Activated CD4-positive, alpha-beta T cell treated with anti-CD3 and anti-CD28 coated beads, Interleukin-2, amount 10 ng/mL, durations not matched to agents 7 days and 5 days (primary cell): ENCODE measurements at places on chromosomes 13 and 19. TPM values are rescaled to one million over a fixed set of nuclear protein-coding genes. Genes with fewer than 3 reads are reported as not detected.

Gene TLE6
- 1.2 TPM for total RNA-seq

Gene APLP1
- 0.79 TPM for total RNA-seq

Gene ZNF224
- total RNA-seq, result 36.5 TPM

Gene WIZ
- total RNA-seq, result 28.7 TPM

Gene MUC16
- total RNA-seq, result not detected

Gene SPC24
- 80.4 TPM for total RNA-seq

Gene GRK1
- total RNA-seq, result not detected

Gene ZNF555
- 3.2 TPM for total RNA-seq

Gene CYP2A6
- total RNA-seq, result not detected

Gene GJA3
- 0.10 TPM for total RNA-seq

GRCh38 chr19:48540110-48540509, 11.9 kb upstream of the SULT2B1 start:
- no peak for DNase-seq

- DNase-seq, result no peak
Measured at GRCh38 chr13:79999601-80000000, 341.3 kb downstream of the SPRY2 start.

- no peak for DNase-seq
Measured at GRCh38 chr19:16330806-16331690, 6.4 kb downstream of the KLF2 start.

DNA sequence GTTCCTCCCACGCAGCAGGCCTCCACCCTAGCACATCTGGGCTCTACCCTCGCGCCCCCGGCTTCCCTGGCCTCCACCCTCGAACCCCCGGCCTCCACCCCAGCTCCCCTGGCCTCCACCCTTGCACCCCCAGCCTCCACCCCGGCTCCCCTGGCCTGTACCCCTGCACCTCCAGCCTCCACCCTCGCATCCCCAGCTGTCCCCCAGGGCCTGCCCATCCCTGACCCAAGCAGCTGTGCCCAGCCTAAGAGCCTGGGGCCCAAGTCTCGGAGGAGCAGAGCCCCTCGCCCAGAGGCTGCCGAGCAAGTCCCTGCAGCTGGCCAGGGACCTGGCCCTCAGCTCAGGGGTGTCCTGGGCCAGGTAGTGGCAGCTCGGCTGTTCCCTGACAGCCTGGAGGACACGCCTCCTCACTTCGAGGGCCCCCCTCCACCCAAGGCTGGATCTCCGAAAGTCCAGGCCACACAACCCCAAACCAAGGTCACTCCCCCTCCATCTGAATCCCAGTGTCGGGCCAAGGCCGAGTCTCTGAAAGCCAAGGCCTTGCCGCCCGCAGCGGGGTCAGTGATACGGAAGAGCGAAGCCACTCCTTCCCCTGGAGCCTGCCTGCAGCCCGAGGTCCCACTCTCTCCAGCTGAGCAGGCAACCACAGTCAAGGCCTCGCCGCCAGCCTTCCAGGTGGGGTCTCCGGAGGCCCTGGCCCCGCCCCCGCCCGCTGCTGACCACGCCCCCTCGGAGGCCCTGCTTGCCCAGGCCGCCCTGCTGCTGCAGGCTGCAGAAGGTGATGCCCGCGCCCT, 7.9 kb upstream of the ARHGAP33 start:
- no peak for DNase-seq

DNA sequence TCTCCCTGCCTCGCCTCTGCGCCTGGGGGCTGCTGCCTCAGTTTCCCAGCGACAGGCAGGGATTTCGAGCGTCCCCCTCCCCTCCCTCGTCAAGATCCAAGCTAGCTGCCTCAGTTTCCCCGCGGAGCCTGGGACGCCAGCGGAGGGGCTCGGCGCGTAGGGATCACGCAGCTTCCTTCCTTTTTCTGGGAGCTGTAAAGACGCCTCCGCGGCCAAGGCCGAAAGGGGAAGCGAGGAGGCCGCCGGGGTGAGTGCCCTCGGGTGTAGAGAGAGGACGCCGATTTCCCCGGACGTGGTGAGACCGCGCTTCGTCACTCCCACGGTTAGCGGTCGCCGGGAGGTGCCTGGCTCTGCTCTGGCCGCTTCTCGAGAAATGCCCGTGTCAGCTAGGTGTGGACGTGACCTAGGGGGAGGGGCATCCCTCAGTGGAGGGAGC, 722 bp upstream of the ICAM1 start:
- peak; percentile 75 for DNase-seq

- DNase-seq, result no peak
Measured at GRCh38 chr19:45972947-45973540, 621 bp downstream of the NOVA2 start.

- DNase-seq, result no peak
Measured at GRCh38 chr13:73250061-73250460, 191.3 kb downstream of the KLF5 start.

- DNase-seq, result no peak
Measured at GRCh38 chr13:77868717-77869116, 49.9 kb downstream of the EDNRB start.

DNA sequence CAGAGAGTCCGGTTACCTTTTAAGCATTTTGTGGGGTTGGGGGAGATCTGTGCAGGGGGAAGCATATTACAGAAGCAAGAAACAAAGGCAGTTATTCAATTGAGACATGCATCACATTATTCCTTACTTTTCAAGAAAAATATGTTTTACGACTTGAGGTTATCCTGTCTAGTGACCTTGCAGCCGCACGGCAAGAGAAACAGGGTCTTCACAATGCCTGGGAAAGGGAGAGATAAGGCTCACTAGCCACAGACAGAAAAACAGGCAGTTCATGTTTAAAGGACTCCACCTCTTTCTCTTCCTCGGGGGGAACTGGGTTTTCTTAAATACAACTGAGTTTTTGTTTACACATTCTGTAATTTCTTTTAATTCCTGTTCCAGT, 536 bp upstream of the NCR1 start:
- DNase-seq, result no peak

DNA sequence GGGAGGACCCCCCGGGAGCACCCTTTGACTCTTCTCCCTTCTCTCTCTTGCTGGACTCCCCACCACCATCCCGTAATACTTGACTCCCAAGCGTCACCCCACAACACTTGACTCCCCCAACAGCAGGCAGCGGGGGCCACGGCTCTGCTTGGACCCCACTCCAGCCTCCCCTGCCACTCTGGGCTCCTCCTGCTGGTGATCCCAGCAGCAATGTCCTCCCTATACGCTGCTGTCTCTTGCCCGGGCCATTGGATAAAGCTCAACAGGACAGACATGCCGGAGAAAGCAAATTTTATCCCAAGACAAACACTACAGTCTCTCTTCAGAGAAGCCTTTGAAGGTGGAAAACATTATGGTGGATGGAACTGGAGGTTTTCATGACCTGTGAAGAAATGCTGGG, 20.4 kb upstream of the AMER2 start:
- DNase-seq, result no peak

DNA sequence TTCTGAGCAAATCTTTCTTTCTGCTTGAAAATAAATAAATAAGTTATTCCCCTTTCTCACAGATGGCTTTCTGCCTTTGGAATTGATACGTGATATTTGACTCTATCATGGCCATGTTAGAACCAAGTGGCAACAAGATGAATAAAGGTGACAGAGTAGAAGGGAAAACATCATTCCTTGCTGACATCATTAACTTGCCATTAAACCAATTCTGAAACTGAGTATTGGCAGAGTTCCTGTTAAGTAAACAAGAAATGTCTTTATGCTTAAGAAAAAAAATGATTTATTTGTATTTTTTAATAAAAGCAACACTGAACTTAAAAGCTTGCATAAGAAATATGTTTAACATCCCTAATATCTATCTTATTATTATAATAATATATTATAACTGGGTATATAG, 828.1 kb downstream of the PCDH9 start:
- DNase-seq, result no peak

- no peak for DNase-seq
Measured at GRCh38 chr13:113122550-113123225, at the start of gene F10. Gene F10, plus strand, starts transcription at chr13:113122799. Its CDS starts 57 bp downstream, at chr13:113122856.

GRCh38 chr13:41053384-41053826, 7.9 kb upstream of the WBP4 start:
- DNase-seq, result no peak

- no peak for DNase-seq
Measured at GRCh38 chr13:60788156-60788829, 391.3 kb downstream of the TDRD3 start.

GRCh38 chr19:4914736-4915501, 5.6 kb downstream of the UHRF1 start:
- DNase-seq, result peak; percentile 87

GRCh38 chr13:99507054-99507453, 5.8 kb downstream of the TM9SF2 start:
- DNase-seq, result no peak

GRCh38 chr19:1336079-1336684, 47.5 kb upstream of the NDUFS7 start:
- DNase-seq, result no peak

DNA sequence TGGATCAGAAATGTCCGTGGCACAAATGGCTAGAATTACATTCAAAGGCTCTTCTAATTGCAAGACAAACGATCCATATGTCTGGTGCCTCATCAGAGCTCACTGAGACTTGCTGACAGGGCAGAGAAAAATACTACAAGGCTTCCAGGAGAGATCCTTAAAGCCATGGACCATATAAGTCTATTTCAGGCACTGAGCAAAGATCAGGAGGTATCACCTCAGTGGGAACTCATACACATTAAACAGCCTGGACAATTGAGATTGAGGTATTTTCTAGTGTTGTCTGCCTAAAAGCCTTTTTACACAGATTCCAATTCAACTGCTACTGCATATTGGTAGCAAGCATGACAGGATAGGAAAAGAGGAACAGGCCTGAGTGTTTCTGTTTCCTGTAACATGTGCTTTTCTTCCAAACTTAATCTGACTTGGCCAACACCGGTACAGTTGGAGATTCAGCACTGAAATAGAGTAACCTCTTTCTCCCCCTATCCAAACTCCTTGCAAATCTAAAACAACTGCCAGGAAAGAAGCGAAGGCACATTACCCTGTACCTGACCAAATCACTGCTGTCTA, 65.9 kb downstream of the SERP2 start:
- no peak for DNase-seq

- DNase-seq, result no peak
Measured at GRCh38 chr19:34327851-34328250, 37.1 kb upstream of the GPI start.

- no peak for DNase-seq
Measured at GRCh38 chr19:51316688-51317087, 5.2 kb downstream of the IGLON5 start.

- peak; percentile 26 for DNase-seq
Measured at GRCh38 chr13:102726430-102726829, 31.6 kb upstream of the METTL21C start.

DNA sequence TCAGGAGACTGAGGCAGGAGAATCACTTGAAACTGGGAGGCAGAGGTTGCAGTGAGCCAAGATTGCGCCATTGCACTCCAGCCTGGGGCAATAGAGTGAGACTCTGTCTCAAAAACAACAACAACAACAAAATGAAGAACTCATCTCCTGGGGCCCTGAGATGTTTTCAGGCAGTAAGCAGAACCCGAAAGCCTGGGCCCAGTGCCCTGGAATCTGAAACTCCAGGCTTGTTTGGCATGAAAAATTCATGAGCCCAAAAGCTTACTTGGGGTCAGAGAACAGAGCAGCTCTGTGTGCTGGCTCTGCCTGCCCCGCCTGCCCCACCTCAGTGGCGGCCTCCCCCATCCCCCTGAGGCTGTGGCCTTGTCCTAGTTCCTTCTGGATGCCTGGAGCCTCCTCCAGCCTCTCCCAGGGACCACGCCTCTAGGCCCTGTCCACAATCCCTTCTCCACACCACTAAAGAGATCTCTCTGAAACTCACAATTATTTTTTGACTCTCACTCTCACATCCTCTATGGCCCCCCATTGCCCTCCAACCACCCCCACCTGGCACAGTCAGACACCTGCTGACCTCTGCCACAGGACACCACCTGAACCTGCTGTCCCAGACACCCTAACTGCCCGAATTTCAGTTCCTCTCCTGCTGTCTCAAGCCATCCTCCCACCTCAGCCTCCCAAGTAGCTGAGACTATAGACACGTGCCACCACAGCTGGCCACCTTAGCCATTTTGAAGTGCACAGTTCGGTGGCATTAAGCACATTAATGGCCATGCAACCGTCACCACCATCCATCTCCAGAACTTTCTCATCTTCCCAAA, 6.9 kb upstream of the AP1M2 start:
- no peak for DNase-seq

- no peak for DNase-seq
Measured at GRCh38 chr19:10611907-10612306, 13.4 kb upstream of the SLC44A2 start.

GRCh38 chr19:27793128-27793643, 1419.8 kb downstream of the UQCRFS1 start:
- DNase-seq, result peak; percentile 79

DNA sequence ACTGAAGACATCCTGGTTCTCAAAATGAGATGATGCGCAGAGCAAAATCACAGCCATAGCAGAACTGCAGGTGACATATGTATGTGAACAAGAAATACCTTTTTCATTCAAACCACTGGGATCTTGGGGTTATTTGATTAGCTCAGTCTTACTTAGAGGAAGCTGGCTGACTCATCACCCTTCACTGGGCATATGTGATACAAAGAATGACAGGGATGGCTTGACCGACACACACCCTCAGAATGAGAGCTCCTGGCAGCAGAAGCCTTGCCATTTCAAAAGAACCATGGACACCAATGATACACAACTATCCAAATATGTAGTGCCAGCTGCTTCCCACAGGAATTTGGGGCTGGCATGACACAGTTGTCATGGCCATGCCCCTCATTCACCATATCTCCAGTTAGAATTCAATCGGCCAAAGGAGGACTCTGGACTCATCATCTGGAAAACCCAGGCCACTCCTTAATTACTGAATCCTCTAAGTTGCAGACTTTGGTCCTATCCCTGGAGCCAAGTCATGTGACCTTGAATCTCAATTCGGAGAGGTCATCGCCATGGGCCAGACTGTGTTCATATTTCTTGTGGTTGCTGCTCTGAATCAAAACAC, 115.8 kb downstream of the KATNAL1 start:
- DNase-seq, result no peak

DNA sequence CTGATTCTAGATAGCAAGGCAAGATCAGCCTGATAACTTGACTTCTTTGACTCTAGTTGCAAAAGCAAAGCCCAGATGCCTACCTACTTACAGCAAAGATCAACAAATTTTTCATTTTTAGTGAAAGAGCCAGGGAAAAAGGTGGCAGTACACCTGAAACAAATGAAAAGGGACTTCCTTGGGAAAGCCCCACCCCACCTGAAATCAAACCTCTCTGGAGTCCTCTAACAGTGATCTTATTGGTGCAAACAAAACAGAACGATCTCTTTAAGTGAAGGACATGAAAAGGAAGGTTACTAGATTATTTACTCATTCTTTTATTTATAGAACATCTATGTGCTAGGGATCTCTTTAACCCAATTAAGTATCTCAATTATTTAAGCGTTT, 507 bp upstream of the LCP1 start:
- DNase-seq, result no peak

GRCh38 chr13:35016362-35017112, 74.5 kb downstream of the NBEA start:
- no peak for DNase-seq
